ENCODE measurements at places on chromosomes 3 and 15.

DNA sequence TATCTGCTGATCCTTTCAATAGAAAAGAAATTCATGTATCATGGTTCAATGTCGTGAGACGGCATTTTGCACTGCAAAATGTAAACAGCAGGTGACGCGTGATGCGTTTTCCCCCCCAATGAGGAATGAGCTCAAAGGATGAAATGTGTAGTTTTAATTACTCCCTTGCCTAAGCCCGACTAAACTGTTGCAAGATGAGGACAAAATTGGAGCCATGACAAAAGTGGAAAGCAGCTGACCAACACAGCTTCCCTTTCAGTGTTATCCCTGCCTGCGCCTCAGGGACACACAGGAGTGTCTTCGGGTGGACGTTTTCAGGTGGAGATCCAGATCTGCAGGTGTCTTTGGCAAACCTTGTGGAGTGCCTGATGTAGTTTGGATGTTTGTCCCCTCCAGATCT, 92.0 kb downstream of the GABRG3 start:
- DNase-seq: no peak

- no peak for DNase-seq
Observed at GRCh38 chr3:160637086-160637485, 39.9 kb upstream of the ARL14 start.

- DNase-seq: no peak
Observed at GRCh38 chr15:75790631-75791336, 52.5 kb upstream of the UBE2Q2 start.

- no peak for DNase-seq
Observed at GRCh38 chr3:32089476-32089875, 16.9 kb upstream of the GPD1L start.

DNA sequence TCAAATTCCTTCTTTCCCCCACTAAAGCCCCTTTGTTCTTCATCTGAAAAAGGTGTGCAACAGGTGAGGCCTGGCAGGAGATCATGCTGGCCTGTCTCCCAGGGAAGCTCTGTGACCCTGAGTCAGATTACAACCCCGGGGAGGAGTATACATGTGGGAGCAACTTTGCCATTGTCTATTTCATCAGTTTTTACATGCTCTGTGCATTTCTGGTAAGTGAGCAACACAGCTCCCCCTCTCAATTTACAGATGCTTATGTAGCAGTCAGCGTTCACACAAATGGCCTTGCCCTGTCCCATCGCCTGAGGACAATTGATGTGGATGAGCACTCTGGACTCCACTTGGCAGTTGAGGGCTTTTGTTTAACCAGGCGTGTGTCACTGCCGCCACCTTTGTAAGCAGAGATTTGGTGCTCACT, 70.4 kb downstream of the CHDH start:
- no peak for DNase-seq

- DNase-seq: no peak
Observed at GRCh38 chr3:15321349-15321748, 11.0 kb downstream of the SH3BP5 start.

DNA sequence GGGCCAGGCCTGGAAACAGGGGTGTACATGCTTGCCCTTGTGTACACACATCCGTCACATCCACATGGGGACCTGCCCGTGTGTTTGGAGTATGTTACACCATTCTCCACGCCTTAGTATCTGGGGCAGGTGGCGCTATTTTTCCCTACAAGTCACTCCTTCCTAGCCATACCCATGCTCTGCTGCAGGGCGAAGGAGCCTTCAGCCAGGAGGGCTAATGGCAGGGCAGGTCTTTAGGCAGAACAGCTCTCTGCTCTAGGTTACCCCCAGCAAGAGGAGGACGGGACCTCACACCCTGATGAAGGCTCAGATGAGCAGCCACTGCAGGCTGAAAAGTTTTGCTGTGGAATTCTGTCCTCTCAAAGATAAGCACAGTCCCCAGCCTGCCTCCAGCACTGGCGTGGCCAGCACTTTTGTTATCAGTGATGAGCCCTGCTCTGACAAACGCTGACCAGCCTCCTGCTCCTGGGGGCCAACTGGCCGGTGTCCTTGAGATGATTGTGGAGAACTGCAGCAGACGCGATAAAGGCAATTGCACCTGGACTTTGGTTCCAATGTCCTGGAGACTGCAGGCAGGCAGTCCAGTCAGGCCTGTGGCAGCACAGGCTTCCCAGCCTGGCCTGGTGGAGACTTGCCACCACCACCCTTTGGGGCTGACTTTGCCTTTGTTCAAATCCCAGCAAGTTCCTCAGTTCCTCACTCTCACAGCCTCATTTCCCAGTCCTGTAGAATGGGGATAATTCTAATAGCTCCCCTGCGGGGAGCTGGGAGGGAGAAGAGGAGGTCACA, 19.8 kb upstream of the PIGZ start:
- no peak for DNase-seq

DNA sequence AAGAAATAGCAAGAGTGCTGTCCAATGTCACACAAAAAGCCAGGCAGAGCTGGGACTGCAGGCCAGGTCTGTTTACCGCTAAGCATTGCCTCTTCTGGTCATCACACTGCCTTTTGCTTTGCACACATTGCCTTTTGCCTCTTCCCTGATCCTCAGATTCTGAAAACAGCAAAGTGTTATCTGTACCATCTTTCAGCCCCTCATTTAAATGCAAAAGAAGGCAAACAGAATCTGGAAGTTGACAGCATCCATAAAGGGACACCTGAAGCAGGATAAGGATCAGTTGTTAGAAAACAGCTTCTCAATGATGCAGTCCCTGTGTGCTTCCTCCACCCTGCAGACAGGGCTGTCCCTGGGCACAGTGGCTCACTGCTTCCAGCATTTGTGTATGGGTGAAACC, 106.7 kb upstream of the RAD18 start:
- no peak for DNase-seq

DNA sequence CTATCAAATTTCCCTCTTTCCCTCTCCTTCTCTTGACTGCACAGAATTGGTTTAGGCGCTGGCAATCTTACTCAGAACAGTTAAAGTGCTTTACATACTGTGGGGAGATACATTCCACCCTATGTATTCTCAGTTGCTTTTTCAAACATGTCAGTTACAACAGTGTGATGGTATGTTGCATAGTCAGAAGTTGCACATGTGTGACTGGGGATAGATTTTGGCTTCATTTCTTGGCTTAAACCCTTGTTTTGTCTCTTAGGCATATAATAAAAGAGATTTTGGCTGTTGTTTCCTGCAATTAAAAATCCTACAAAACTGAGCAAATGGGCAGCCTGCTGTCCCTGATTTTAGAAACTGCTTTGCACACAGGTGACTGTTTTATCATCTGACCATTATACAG, 86.7 kb downstream of the PIK3R4 start:
- no peak for DNase-seq

GRCh38 chr15:58924327-58924726, 9.2 kb downstream of the SLTM start:
- no peak for DNase-seq

DNA sequence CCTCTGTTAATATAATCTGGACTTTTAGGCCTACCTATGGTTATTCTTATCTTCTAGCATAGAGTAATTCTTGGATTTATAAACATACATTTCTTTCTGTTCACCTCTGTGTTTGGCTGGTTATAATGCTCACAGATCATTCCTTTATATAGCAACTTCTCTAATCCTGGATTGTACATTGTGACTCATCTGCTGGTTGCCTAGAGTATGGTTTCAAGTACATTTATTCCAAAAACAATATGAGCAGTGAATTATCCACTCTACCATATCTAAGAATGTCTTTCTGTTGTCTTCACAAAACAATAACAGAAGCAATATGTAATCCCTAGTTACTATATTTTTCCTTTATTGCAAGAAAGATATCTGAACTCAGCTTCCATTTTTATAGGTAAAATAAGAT, 35.3 kb downstream of the FSIP1 start:
- no peak for DNase-seq

- DNase-seq: no peak
Observed at GRCh38 chr3:42691816-42692666, 6.7 kb downstream of the KLHL40 start.

DNA sequence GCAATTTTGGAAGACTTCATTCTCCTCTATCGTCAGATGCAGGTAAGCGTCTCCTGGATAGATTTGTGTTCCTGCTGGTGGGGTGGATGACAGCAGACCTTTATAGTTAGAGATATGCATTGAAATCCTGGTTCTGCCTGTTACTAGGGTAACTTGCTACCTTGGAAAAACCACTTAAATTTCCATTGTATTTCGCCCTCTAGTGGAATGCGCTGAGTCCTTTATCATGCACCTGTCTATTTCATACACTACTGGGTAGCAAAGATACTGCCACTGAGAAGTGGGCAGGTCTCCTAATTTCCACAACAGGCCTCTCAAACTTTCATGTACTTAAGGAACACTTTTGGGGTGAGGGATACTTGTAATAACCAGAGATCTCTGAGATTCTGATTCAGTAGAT, 209.5 kb upstream of the SUCLG2 start:
- no peak for DNase-seq

DNA sequence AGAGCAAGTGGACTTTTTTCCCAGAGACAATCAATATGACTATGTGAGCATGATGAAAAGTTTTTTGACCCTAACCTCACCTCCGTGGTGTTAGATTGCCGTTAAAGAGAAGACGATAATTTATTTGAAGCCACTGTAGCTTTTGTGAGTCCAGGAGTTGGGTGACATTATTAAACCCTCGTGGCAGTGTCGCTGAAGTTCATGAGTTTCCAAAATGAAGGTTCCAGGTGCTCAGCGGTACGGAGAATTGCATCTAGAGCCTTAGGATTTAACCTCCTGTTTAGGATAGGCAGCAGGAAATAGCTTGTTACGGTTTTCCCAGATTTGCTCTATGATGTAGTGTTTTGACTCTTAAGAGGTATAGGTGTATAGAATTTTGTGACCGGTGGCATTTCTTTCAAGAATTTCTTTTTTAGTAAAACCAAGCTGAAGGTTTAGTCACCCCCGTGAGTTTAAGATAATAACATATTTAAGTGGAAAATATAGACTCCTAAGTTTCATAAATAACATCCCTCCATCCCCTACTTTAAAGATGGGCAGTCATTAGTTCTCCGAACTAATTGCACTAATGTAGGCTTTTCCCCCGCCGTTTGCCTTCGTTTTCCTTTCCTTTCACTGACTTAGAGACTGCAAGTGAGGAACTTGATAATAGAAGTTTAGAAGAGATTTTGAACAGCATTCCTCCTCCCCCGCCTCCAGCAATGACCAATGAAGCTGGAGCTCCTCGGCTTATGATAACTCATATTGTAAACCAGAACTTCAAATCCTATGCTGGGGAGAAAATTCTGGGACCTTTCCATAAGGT, 2.0 kb downstream of the SMC4 start:
- no peak for DNase-seq

DNA sequence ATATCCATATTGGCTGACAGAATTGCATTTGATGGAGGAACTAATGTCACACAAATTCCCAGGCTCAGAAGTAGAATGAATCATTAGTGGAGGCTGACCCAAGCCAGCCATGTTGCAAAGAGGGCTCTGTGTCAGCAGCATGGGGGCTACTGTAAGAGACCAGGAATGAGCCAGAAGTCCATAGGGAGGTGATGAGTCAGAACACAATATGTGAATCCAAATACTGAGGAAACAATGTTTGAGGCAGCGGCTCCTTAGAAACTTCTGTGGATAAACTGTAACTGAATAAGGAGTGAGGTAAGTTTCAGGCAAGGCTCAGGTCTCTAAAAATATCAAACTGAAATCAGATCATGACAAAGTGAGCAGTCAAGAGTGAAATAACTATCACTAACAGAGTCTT, 170.7 kb downstream of the WDR72 start:
- no peak for DNase-seq

GRCh38 chr3:170475092-170475685, 56.5 kb downstream of the CLDN11 start:
- DNase-seq: no peak

DNA sequence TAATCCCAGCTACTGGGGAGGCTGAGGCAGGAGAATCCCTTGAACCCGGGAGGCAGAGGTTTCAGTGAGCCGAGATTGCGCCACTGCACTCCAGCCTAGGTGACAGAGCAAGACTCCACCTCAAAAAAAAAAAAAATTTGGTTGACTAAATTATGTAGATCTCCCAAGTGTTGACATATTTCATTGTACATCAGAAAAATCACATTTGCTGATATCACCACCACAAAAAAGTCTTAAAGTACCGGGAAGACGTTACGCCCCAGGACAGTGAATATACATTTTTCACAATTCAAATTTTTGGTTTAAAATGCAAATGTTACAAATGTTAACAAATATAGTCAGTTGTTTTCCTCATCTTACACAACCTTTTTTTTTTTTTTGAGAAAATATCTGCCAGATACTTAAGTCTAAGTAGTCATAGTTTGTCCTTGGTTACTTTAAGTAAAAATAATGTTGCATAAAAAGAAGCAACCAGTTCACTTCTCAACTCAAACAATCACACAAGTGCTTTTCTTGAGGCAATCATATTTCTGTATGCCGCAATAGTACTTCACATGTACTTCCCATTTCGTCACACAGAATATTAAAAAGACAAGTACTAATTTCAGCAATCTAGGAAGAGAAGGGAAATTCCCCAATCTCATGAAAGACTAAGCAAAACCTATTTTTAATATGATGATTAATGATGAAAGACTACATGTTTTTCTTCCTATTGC, 41.0 kb upstream of the TCF12 start:
- DNase-seq: no peak

GRCh38 chr3:127209155-127209839, 16.4 kb downstream of the PRR23E start:
- no peak for DNase-seq

DNA sequence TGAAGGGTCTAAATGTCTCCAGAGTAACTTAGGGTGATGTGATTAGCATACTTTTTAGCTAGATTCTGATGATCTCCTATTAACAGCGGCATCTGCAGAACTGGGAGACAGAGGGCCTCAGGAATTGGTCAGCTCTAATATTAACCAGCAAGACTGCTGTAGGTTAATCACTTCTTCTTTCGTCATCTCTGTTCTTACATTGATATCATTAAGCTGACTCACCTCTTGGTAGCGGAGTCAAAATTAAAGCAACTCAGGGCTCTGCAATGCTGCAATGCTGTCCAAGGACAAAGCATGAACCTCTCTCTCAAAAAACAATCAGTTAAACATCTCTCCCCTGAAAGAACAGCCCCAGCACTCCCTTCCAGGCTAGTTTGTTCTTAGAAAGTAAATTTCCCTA, 57.5 kb upstream of the TRA2B start:
- no peak for DNase-seq

DNA sequence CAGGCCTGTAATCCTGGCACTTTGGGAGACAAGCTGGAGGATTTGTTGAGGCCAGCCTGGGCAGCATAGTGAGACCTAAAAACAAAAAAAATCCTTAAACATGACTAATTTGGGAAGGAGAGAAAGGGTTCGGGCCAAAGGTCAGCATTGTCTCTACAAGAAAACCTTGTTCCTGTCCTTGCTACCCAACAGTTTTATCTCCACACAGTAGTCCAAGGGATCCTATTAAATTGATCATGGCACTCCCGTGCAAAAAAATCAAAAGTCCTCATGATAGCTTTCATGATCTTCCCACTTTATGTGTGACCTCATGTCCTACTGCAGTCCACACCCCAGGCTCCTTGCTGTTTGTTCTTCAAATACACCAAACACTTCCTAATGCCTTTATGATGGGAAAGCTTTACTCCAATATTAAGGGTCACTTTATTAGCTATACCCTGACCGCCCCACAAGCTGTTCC, 4.2 kb downstream of the RPL15 start:
- no peak for DNase-seq

- no peak for DNase-seq
Observed at GRCh38 chr3:85228966-85229365, 270.2 kb downstream of the CADM2 start.

GRCh38 chr3:179806177-179806576, 153.3 kb downstream of the USP13 start:
- no peak for DNase-seq

GRCh38 chr3:194577986-194578905, 55.0 kb downstream of the TMEM44 start:
- peak; percentile 33 for DNase-seq
